Smooth muscle cell of trachea (primary cell): ENCODE measurements at places on chromosomes 5 and 9. TPM values are rescaled to one million over a fixed set of nuclear protein-coding genes. Genes with fewer than 3 reads are reported as not detected.

Gene GKAP1
- total RNA-seq, result 0.66 and 1.0 TPM in 2 replicates

Gene KCNMB1
- not detected in 2 replicates for total RNA-seq

Gene COMMD10
- 29.6 and 41.5 TPM in 2 replicates for total RNA-seq

Gene TAL2
- total RNA-seq, result 0.29 TPM in 1 of 2 replicates, not detected in the other

Gene ZNF454
- total RNA-seq, result 1.6 and 2.5 TPM in 2 replicates
